Karpas-422 (cell line): ENCODE measurements at places on chromosomes 16 and 17. TPM values are rescaled to one million over a fixed set of nuclear protein-coding genes. Genes with fewer than 3 reads are reported as not detected.

- DNase-seq = no peak
These were observed 1308.4 kb downstream of the CDH8 start for GRCh38 chr16:60727851-60728250.

- DNase-seq = no peak
These were observed 79.5 kb downstream of the SLC6A2 start for GRCh38 chr16:55735120-55735781.

TPSAB1 gene
- not detected in 2 replicates for total RNA-seq

NACA2 gene
- not detected in 2 replicates for total RNA-seq

DNA sequence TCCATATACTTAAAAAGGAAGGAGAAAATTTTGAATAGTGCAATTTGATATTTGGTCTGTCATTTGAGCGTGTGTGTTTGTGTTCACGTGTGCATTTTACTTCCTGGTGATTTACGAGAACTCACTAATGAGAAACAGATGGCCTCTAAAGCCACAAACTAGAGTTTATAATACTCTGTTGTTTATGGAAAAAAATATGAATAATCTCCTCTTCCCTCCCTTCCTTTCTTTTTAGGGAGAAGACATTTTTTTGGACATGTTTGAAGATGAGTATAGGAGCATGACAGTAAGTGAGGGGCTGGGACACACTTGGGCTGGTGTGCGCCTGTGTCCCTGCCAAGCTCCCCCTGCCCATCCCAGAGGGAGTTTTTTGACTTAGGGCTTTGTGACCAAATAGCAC is 102.7 kb downstream of the CLEC16A start:
- DNase-seq = no peak

- peak; percentile 48 for DNase-seq
These were observed 603 bp upstream of the TMEM95 start for GRCh38 chr17:7354262-7354843.

- no peak for DNase-seq
These were observed 4.2 kb downstream of the CD300LB start for GRCh38 chr17:74527081-74527480.

DNA sequence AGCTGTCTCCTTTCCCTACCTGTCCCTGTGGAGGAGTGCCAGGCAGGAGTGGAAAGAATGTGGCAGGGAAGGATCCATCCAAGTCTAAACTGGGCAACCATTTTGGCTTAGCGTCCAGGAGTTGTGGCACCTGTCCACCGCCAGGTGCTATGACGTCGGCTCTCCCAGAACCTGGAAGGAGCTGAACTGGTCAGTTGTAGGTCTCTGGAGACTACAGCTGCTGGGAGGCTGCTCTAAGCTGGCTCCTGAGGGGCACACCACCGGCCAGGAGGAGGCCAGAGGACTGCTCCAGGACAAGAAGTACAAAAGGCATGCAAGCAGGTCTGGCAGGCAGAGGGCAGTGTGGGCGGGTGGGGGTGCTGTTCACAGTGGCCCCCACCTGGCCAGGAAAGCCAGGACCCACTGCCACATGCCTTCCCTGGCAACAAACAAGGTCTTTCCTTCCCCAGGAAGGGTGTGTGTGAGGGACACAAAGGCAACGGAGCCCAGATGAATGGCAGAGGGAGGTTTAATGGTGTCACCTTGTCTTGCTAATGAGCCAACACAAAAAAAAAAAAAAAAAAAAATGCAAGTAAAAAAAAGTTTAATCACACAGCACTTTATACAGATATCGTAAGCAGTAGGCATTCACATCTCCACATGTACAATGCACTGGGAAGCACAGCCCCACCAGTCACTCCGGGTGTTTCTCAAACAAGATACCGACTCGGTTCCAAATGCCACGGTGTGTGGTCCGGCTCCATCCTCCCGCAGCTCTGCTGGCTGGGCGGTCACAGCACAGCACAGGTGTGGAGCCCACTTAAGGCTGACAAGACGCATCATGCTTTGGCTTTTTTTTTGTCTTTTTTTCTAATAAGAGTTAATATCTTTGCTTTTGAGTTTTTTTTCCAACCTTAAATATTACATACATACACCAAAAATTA is 4.8 kb downstream of the SPHK1 start:
- DNase-seq = peak; percentile 41

NAA60 gene
- total RNA-seq = 15.1 and 18.4 TPM in 2 replicates

GRCh38 chr16:79897453-79898146 is 297.1 kb upstream of the MAF start:
- DNase-seq = no peak

DNA sequence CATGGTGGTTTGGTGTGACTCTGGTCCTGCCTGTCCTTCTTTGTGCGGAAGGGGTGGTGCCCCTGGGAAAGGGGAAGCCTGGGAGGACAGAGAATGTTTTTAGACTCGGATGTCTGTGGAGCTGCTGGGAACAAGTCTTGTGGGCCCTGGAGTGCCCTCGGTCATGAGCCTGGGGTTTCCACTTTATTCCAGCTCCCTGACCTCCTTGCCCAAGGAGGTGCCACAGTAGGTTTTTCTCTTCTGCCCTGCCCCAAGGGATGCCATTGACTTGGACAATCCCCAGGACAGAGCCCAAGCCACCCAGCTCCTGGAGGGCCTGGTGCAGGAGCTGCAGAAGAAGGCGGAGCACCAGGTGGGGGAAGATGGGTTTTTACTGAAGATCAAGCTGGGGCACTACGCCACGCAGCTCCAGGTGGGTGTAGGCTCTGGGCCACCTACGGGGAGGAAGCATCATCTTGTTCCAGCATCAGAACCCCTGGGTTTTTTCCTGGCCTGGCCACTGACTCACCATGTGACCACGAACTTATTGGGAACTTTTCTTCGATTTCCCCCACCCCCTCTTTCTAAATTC is 1.4 kb downstream of the STAT5A start:
- no peak for DNase-seq

DNA sequence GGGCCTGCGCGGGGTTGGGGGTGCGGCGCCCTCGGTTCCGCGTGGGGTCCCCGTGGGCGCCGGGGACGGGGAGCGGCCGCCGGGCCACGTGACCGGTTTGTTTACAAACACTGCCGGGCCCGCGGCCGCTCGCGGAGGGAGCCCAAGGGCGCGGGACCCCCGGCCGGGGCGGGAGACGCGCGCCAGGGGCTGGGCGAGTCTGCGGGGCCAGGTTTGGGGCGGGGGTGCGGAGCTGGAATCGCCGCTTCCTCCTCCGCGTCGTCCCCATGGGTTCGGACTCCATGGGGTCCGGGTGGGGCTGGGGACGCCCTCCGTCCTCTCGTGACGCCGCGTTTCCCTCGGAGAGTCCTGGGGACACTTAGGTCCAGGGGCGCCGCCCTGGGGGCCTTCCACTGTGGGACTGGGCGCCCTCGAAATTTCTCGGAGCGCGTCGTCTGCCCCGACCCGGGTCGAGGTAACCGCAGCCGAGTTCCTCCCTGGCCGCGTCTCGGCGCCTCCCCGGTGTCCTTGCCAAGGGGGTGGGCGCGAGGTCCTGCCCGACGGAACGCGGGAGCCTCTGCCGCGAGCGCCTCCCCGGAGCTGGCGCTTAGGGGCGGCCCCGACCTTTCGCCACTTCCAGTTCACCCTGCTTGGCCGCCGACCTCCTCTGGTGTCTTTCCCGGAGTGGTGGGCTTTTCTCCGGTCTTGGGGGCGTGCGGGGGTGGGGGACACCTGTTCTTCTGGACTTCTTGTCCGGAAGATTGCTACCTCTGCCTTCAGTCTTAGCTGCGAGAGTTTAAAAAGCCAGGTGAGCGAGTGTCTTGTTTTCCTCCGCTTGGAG is 684 bp downstream of the YPEL2 start:
- peak; percentile 51 for DNase-seq

GRCh38 chr16:28858421-28858820 is 5.2 kb upstream of the SH2B1 start:
- no peak for DNase-seq

- no peak for DNase-seq
These were observed 165.7 kb upstream of the CDH8 start for GRCh38 chr16:62201911-62202310.

DNA sequence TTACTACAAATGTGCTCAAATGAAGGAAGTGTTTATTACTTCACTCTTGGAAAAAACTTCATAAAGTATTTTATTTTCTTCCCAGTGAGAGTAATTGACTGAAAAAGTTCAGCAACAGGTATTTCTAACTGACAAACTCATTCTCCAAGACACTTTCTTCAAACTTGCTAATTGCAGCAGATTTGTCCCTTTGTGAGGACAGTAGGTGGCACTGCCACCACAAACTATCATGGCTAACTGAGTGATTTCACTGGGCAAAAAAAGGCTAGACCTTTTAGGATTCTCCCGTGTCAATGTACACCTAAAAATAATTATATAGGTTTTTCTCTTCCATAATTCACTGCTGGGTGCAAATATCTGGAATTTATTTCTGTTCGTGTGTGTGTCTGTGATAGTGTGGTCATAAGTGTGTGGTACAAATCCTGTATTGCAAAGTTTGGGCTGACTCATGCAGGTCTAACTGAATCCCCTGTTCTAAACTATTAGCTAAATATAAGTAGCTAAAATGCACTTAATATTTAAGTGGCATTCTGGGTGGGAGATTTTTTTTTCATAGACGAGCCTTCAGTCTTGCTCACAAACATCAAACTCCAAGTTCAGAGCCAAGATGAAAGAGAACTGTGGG is 3.9 kb downstream of the HS3ST3A1 start:
- peak; percentile 74 for DNase-seq

VMO1 gene
- total RNA-seq = not detected in 2 replicates

PYDC1 gene
- total RNA-seq = not detected in 2 replicates

DNA sequence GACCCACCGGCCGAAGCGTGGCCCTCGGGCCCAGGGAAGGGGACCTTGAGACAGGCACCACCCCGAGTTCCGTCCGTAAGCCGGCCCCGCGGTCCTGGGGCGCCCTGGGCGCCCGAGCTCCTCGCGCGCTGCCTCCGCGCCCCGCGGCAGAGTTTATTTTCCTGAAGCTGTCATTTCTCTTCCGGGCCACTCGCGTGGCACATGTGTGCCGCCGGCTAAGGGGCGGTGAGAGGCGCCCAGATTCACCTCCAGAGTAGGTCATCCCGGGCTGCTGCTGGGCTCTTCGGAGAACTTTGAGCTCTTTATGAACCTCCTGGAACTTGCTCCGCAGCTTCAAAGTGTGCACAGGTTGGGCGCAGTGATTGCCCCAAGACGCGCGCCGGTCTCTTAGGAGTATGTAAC is 489 bp downstream of the ZC3H18 start:
- peak; percentile 74 for DNase-seq

GRCh38 chr17:967122-967521 is 12.5 kb downstream of the NXN start:
- DNase-seq = no peak

DNA sequence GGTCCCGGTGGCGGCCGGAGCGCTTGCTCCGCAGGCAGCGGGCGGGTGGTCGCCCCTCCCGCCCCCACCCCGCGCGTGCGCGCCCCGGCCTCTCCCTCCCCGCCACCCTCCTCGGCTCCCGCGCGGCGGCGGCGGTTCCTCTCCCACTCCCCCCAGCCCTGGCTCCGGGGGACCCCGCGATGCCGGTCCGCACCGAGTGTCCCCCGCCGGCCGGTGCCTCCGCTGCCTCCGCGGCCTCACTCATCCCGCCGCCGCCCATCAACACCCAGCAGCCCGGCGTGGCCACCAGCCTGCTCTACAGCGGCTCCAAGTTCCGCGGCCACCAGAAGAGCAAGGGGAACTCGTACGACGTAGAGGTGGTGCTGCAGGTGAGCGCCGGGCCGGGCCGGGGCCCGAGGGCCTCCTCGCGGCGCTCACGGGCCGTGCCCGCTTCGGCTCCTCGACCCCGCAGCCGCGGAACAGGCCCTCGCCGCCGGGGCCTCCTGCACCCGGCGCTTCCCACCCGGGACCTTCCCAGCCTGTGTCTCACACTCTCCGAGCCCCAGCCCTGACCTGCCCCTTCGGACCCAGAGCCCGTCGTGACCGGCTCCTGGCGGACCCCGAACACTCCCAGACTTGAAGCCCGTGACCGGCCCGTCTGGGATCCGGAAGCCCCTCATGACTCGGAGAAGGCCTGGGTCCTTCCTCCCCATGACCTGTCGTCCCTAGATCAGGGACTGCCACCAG is 490 bp downstream of the GID4 start:
- peak; percentile 75 for DNase-seq

DNA sequence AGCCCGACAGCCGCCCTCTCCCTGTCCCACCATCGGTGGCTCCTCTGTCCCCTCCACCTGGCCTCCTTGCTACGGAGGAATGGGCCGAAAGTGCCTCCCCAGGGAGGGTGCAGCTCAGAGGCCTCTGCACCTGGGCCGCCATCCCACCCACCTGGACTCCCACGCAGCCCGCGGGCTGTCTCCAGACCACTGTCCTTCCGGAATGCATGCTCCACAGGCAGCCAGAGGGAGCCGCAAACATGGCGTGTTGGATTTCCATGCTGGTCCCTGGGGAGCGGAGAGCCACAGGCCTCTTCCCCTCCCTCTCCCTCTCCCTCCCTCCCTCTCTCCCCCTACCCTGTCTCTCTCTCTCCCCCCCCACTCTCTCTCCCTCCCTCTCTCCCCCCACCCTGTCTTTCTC is 3.0 kb downstream of the SSTR5 start:
- no peak for DNase-seq

DNA sequence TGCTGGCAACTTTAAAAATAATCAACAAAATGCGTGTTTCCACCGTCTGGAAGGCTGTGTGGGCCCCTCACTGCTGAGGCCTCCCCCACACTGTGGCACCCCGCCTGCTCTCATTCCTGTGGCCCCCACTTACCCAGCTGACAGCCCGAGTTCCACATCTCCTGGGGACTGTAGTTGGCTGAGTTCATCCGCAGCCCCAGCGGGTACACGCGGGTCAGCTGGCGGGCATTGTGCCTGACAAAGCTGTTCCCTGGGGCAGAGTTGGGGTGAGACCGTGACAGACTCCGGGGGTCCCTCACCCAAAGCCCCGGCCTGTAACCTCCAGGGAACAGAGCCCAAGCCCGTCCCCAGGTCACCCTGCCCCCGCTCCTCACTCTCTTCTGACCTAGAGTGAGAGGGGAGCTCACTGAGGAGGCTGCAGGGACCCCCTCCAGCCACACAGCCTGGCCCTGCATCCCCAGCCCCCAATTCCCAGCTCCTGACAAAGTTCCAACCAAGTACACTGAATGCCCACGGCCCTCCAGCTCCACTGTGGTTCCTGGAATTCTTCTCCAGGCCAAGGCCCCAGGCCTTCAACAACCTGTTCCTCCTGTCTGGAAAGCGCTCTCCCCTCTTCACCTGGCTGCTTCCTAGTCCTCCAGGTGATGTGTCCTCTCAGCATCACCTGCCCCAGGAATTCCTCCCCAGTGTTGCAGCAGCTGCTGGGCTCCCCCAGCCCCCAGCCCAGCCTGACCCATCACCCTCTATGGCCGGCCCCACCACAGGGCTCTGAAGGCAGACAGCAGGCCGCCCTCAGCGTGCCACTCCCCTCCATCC is 18.0 kb downstream of the PLCD3 start:
- no peak for DNase-seq

RCVRN gene
- not detected in 2 replicates for total RNA-seq
